Stimulated activated CD4-positive, alpha-beta T cell treated with anti-CD3 and anti-CD28 coated beads, Interleukin-15, amount 100 ng/mL, for 1 hour (primary cell): ENCODE measurements at places on chromosomes 2 and 18.

GRCh38 chr2:198628596-198628995 lies 824.2 kb downstream of the PLCL1 start:
- no peak for DNase-seq

DNA sequence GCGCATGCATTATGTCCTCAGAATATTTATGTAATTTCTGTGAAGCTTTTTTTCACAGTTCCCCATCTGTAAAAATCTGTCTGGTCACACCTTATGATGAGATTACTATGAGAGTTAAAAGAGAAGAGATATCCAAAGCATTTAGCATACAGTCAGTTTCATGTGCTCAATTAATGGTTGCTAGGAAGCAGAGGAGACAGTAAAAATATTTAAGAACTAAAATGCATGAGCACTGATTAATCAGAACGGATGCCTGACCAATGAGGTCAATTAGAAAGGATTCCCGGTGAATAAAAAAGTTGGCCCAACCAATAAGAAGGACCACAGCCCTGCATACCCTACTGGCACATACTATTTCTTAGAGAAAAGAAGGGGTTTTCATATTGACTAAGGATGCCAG lies 12.0 kb upstream of the CRIM1 start:
- no peak for DNase-seq

GRCh38 chr18:37636831-37637477 lies 71.4 kb upstream of the CELF4 start:
- no peak for DNase-seq

- no peak for DNase-seq
Measured at GRCh38 chr2:203646266-203646864, 60.1 kb upstream of the CD28 start.

GRCh38 chr2:95382686-95383634 lies 19.5 kb upstream of the FAHD2A start:
- no peak for DNase-seq

DNA sequence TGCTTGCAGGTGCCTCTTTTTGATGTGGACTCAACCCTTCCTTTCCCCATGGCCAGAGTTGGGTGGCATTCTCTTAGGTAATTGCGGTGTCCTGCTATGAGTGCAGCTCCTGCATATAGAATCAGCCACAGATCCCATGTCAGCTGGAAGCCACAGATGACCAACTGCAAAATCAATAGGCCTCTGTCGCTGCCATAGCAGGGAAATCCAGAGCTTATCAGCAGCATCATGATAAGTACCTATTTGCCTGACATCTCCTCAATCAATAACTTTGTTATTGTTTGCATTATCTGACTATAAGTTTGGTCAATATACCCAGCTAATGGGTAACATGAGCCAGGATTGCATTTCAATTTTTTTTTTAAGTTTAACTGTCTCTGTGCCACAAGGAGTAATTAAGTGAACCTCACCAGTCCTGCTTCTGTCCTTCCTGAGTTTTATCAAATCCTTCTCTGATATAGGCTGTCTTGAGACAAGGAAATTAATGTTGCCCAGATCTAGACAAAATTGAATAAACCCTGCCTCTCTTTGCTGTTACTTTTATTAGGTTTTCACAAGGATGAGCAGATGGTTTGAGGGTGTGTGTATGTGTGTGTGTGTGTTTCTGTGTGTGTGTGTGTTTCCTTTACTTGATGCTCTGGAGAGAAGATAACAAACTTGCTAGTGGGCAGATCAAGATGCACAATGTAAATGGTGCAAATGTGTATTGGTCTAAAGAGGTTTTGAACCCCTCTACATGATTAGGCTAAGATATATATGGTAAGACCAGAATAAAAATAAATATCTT lies 59.6 kb upstream of the CREB1 start:
- DNase-seq: no peak

GRCh38 chr2:23636426-23636825 lies 251.4 kb downstream of the KLHL29 start:
- DNase-seq: no peak

DNA sequence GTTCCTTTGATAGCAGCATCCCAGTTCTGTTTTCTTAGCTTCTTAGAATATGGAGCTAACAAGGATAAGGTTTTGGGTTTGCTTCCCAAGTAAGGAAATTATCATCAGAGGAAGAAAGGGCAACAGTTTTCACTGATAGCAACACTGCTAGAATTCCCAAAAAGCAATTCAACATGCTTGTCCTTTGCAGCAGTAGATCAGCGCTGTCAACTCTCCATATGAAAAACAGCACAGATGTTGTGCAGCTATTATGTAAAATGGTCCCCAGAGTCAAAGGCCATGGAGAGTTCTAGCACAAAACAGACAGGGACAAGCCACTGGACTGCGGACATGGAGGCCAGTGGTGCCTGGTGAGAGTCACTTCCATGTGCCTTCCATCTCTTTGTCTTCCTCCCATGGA lies 135.9 kb upstream of the RNF152 start:
- no peak for DNase-seq

- DNase-seq: no peak
Measured at GRCh38 chr2:47083886-47084687, 71.0 kb downstream of the STPG4 start.

GRCh38 chr18:69787825-69788547 lies 159.7 kb downstream of the CD226 start:
- DNase-seq: no peak

GRCh38 chr2:144510294-144510991 lies 9.5 kb downstream of the ZEB2 start:
- DNase-seq: no peak

DNA sequence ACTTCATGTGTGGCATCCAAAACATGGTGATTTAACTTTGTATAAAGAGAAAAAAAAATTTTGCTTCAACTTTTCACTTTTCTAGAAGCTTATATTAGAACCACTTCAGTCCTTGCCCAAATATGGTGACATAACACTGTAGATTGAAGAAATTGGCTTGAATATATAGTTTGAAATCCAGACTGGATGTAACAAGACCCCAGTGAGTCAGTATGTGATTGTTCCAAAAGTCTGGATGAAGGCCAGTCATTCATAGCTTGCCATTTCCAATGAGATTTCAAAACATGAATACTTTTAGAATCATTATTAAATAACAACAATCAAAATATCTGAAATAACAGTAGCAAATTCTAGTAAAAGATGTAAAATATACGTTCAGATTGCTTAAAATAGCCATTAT lies 104.8 kb upstream of the FN1 start:
- DNase-seq: no peak

- no peak for DNase-seq
Measured at GRCh38 chr2:238493880-238494572, 67.3 kb downstream of the ASB1 start.

DNA sequence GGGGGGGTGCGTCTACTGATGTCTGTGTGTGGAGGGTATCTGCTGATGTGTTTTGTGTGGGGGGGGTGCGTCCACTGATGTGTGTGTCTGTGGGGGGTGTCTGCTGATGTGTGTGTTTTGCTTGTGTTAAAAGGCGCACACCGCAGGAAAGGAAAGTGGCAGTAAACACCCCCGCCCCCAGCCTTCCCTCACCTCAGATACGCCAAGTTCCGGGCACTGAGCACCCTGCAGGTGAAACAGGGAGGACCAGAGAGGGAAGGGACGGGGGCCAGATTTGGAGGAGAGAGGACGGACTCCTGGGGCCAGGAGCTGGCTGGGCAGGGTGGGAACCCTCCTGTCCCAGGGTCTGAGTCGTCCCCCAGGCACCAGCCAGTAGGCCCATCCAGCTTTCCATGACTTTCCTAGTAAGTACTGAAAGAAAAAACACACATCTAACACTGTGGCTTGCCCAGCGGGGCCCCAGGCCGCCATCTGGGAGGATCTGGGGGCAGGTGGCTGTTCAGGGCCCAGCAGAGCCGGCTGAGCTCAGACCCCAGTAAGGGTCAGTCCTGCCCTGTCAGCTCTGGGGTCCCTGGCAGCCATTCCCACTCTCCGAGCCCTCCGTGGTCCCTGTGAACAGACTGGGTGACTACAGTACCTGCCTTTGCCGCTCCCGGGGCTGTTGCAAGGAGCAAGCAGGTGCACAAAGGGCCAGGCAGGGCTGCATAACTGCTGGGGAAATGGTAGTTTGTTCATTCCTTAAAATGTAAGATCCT lies 126.9 kb downstream of the NFATC1 start:
- DNase-seq: peak; percentile 32

- DNase-seq: no peak
Measured at GRCh38 chr2:97728091-97728731, 14.8 kb downstream of the ZAP70 start.

DNA sequence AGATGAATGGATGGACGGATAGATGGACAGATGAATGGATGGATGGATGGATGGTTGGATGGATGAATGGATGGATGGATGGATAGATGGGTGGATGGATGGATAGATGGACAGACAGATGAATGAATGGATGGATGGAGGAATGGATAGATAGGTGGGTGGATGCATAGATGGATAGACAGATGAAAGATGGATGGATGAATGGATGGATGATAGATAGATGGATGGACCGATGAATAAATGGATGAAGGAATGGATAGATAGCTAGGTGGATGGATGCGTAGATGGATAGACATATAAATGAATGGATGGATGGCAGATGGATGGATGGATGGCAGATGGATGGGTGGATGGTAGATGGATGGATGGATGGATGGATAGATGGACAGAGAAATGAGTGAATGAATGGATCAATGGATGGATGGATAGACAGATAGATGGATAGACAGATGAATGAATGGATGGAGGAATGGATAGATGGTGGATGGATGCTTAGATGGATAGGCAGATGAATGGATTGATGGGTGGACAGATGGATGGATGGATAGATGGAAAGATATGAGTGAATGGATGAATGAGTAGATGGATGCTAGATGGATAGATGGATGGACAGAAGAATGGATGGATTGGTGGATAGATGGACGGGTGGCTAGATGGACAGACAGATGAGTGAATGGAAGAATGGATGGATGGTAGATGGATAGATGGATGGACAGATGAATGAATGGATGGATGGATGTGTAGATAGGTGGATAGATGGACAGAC lies 167.9 kb downstream of the TRIM43 start:
- no peak for DNase-seq

- no peak for DNase-seq
Measured at GRCh38 chr2:178059681-178060080, 12.9 kb downstream of the PDE11A start.

GRCh38 chr2:101125374-101125773 lies 25.8 kb downstream of the TBC1D8 start:
- DNase-seq: no peak

- no peak for DNase-seq
Measured at GRCh38 chr2:120014226-120014980, 1.5 kb downstream of the EPB41L5 start.

DNA sequence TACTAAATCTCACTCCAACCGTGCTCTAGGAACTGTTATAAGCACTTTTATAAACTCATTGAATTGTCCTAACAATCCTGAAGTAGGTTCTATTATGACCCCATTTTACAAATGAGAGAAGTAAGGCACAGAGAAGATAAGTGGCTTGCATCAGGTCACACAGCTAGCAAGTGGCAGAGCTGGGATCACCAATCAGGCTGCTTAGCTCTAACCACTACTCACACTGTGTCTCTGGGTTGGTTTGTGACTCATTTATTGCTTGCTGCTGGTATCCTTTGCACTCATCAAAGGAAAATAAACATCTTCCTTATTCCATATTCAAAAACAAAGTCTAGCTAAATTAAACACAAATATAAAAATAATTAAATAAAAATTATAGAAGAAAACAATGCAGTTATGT lies 42.5 kb upstream of the IL1R2 start:
- no peak for DNase-seq

- DNase-seq: no peak
Measured at GRCh38 chr18:28820353-28820752, 643.4 kb upstream of the CDH2 start.

GRCh38 chr18:10167759-10168158 lies 253.9 kb downstream of the VAPA start:
- no peak for DNase-seq

- no peak for DNase-seq
Measured at GRCh38 chr2:203705178-203705577, 1.3 kb upstream of the CD28 start.

- no peak for DNase-seq
Measured at GRCh38 chr18:71505526-71505925, 1038.6 kb downstream of the CBLN2 start.

GRCh38 chr18:34224423-34225217 lies at the start of gene NOL4:
TSS of gene NOL4 (minus strand) at chr18:34224913. CDS start at chr18:34223253, 1,660 bp downstream.
- DNase-seq: no peak

DNA sequence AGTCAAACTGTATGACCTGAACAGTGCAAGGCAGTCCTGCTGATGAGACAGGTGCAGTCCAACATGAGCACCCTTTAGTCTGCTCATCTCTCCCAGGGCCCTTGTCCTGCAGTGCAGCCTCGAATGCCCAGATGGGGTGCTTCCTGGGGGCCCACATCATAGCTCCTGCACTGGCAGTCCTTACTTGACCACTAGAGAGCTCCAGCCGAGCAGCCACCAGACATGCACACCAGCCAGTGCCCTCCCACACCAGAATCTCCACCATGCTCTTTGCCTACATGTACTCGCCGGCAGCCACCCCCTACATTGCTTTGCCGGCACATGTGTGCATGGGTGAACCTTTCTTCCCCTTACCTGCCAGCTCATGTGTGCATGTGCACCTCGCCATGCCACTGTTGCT lies 188.8 kb upstream of the GULP1 start:
- no peak for DNase-seq

- no peak for DNase-seq
Measured at GRCh38 chr2:133957724-133958480, 296.0 kb upstream of the MGAT5 start.

GRCh38 chr2:236844711-236845110 lies 241.0 kb upstream of the COPS8 start:
- no peak for DNase-seq

GRCh38 chr18:14089781-14090180 lies 42.5 kb downstream of the ZNF519 start:
- no peak for DNase-seq

DNA sequence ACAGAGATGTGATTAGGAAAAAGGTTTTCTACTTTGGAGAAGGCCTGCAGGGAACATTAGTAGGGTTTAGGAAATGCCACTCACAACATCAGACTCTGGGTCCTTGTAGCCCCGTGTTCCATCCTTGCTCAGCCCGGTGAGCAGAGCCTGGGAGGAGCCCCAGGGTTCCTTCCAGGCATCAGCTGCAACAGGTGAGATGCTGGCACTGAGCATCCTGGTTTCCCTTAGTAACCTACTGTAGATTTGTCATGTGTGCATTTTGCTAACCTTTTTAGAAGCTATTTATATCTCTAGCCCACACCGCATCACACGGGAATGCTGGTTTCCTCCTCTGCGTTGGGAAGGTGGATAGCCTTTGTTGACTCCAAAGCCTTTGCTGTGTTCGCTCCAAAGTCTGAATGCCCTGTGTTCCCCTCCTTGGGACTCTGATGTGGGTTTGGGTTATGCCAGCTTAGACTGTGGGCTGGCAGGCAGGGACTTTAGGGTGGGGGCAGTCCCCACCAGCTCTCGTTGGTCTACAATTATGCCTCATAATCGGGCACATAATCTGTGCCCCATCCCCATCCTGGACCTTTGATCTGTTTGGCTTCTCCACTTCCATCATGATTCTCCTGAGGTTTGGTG lies 69.3 kb downstream of the TMEM247 start:
- DNase-seq: no peak
